ENCODE measurements at places on chromosomes 3 and 15. TPM values are rescaled to one million over a fixed set of nuclear protein-coding genes. Genes with fewer than 3 reads are reported as not detected.
A peak's percentile ranks its signal among the peaks of the same experiment; 100 is the strongest.

GRCh38 chr15:76565366-76565765 is 228.8 kb downstream of the ISL2 start:
- no peak for DNase-seq

The BUB1B gene
- 35.2 TPM for total RNA-seq

- DNase-seq = no peak
Measured at GRCh38 chr3:168267179-168267578, 171.5 kb upstream of the GOLIM4 start.

DNA sequence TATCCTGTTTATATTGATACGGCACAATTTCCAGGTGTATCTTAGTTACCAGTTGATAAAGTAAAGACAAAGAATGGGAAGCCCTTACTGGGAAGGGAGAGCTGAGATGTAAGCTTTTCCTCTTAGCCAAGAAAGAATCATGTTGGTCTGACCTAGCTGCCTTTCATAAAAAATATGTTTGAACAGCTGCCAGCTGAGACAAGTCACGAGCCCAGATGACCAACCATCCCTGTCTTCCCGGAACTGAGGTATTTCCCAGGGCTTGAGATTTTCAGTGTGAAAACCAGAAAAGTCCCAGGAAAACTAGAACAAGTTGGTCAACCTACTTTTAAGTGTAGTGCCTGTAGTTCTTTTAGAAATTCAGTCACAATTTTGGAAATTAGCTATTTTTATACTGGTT is 3.6 kb upstream of the MYH15 start:
- no peak for DNase-seq

DNA sequence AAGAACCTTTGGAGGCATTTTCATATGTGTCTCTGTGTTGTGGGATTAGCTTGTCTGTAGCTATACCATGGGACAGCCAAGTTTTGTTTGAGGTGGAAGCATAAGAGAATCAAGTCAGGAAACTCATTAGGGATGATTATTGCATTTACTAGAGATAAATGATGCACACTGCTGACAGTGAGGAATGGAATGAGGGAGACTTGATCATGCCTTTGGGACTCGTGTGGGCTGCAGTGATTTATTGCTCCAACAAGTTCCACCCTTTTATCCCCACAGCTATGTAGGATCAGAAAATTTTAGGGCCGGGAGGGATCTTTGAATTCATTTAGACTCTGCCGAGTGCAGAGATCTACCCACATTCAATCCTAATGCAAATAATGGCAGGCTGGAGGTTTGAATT is 16.3 kb downstream of the ZNF385D start:
- no peak for DNase-seq

- peak; percentile 51 for DNase-seq
Measured at GRCh38 chr3:122977746-122978466, 49.7 kb downstream of the SEMA5B start.

The CNTN3 gene
- total RNA-seq = 0.74 TPM

The KBTBD13 gene
- total RNA-seq = not detected

The NEK4 gene
- 28.2 TPM for total RNA-seq

DNA sequence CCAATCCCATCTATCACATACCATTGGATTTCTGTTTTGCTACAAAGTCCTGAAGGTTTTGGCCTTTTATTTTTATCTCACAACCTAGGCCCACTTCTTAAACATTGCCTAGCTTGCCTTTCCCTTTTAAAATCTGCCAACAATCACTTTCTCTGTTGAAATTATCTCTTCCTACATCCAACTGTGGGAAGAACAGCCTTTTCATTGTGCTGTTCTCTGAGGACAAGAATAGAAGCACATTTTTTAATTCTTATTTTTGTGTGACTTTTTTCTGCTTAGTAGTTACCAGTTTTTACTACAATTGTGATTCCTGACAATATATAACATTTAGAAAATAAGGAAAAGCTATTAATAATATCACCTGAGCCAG is 159.2 kb downstream of the CNTN6 start:
- no peak for DNase-seq

DNA sequence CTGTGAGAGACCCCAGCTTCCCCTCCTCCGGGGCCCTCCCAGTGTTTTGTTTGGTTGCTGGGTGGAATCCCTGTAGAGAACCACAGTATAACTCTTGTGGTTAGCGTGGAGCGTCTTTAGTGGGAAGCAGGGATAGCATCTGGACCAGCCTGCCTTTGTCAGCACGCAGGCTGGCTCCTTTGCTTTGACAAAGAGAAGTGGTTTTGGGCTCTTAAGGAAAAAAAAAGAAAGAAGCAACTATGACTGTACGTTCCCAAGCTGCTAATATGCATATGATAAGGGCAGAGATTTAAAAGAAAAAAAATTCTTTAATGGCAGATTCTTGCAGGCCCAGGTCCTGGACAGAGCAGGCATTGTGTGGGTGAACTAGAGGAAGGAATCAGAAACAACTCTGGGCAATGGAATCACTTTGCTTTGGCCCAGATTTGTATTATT is 340.8 kb upstream of the CTDSPL start:
- DNase-seq = no peak

DNA sequence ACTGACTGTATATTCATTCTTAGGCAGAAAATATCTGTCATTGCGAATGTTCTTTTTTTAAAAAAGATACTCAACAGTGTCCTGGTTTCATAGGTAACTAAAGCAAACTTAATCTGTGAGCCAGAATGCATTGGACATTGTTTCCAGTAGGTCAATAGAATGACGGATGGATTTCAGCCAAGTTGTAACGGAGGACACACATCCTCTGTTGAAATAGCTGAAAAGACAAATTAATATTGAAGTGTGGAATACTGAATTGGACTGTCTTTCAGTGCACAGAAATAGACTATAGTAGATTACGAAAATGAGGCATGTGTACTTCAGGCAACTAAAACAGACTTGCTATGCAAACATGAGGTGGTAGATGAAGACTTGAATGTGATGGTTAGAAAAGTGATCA is 461.6 kb downstream of the WDR72 start:
- DNase-seq = no peak
